ENCODE measurements at places on chromosomes 4 and X.

DNA sequence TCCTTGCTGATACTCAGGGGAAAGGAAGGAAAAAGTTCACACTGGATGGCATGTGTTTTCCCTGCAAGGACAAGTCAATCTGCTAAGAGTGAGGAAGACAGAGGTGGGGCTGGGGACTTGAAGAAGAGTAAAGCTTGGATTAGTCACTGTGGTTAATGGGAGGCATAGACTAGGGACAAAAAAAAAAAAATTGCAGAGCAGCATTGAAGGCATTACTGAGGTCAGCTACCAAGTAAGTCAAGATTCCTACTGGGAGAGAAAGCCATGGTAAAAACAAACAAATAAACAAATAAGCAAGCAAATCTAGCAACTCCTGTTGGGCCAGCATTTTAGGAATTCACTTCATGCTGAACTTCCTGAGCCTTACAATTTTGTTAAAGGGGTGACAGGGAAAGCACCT is 58.2 kb upstream of the GPC4 start:
- DNase-seq, result no peak

GRCh38 chr4:155748039-155748438 is 10.8 kb upstream of the GUCY1B1 start:
- DNase-seq, result no peak

GRCh38 chr4:105283501-105283900 is 136.8 kb downstream of the TET2 start:
- no peak for DNase-seq

- DNase-seq, result no peak
Observed at GRCh38 chrX:116142976-116143375, 27.6 kb upstream of the AGTR2 start.

- no peak for DNase-seq
Observed at GRCh38 chrX:31268359-31268758, 196.5 kb upstream of the FTHL17 start.

- no peak for DNase-seq
Observed at GRCh38 chr4:152673489-152673888, 6.3 kb downstream of the TMEM154 start.

GRCh38 chrX:64394059-64394873 is 986 bp downstream of the MTMR8 start:
- DNase-seq, result no peak

- no peak for DNase-seq
Observed at GRCh38 chrX:73913580-73913979, 350.6 kb downstream of the CHIC1 start.

GRCh38 chr4:10316851-10317250 is 140.4 kb downstream of the ZNF518B start:
- no peak for DNase-seq

DNA sequence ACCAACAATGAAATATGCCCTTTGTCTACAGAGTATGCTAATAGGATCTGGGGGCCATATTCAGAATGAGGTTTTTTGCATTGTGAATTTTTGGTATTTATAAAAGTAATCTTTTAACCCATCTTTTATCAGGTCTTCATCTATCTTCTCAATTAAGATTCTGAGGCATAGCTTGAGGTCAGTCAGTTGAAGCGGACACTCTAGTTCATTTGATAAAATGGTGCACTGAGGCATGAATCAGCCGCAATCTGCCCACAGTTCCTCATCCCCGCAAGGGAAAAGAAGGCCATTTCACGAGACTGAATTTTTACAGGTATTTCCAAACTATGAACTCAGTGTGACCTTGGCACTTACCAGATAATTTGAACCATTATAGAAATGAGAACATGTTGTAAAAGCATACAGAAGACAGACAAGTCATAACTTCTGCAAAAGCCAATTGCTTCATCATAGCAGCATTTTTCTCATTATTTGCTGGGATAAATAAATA is 19.3 kb upstream of the VCX2 start:
- no peak for DNase-seq

All from AG09319 (cell line).